ENCODE measurements at places on chromosomes 16 and 17.

- no peak for DNase-seq
These were observed 229.4 kb downstream of the CCDC182 start for GRCh38 chr17:57515662-57516211.

DNA sequence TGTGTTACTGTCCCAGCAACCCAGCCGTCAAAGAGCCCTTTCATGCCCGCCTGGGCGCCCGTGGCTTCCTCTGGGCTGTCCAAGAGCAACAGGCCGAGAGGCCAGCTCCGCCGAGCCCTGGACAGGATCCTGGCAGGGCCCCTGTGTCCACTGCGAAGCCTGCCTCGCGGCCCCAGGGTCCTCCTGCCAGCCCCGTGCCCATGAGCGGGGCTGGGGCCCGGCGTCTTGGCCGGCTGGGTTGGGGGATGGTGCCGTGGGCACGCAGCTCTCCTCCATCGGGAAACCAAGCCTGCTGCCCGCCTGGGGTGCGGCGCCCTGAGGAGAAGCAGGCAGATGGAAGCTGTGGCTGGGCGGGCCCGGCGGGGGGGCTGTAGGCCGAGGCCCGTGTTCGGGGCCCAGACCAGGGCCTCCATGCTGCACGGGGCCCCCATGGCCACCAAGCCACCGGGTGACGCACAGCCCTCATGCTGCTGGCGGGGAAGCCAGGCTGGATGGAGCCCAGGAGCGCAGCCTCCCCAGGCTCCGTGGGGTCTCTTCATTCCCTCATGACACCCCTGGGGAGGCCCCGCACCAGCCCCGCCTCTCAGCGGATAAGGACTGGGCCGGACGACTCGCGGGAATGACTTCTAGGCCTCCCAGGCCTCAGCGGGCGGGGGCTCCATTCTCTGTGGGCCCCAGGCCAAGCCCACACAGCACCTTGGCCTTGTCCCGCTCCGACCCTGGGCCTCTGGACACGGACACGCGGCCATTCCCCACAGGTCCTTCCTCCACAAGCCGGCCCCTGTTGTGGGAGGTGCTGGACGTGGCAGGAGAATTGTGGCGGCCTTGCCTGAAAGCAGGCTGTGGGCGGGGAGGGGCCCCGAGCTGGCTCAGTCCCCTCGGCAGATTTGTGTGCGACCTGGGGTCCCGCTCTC is at the start of gene C1QTNF8:
Gene C1QTNF8 (minus strand): TSS at position 76 of the 914 bp plus-strand sequence. CDS start 1,322 bp downstream, outside the sequence.
- DNase-seq, result no peak

DNA sequence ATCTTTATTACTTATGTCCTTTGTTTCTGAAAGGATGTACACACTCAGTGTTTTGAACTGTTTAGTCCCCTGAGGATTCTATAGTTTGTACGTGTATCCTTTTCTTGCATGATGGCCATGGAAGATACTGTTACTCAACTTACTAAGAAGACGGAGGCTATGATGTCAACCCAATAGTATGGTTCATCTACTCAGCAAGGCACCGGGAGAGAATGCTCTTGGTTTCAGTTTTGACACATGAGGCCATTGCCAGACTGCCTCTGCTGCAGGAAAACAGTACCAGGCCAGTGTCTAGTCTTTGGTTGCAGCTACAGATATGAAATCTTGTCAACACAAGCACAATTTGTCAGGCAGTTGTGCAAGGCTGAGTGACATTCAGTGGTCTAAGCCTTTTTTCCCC is 134.5 kb downstream of the MRTFB start:
- peak; percentile 29 for DNase-seq

DNA sequence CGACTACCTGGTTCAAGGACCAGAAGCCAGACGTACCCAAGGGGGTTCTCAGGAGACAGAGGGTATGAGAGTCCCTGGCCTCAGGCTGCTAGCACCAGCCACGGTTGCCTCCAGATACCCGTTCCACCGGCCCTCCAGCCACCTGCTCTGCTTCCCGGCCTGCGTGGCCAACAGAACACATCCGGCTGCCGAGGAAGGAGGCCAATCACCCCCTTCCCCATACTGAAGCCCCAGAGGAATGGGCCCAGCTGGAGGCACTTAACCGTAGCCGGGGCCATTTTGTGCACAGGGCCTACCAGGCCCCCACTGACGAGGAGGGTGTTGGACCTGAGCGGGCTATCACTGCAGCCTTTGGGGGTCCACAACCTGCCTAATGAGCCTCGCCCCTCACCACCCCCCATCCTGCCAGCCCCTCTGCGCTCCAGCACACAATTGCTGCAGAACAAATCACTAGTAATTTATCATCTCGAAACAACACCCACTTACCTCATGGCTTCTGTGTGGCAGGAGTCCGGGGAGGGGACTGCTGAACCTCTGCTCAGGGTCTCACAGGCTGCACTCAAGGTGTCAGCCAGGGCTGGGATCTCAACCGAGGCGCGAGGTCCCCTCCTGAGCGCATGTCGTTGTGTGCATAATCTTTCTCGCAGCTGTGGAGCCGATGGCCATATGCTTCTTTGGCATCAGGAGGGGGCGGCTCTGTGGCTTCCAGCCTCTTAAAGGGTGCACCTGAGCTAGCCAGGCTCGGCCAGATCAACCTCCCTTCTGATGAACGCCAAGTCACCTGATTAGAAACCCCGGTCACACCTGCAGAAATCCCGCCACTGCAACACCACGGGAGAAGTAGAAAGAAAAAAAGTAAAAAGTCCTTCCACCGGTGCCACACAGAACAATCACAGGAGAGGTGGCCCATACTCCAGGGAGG is 10.1 kb upstream of the KREMEN2 start:
- DNase-seq, result no peak

- DNase-seq, result no peak
These were observed 315.5 kb upstream of the RBFOX1 start for GRCh38 chr16:7017006-7017662.

DNA sequence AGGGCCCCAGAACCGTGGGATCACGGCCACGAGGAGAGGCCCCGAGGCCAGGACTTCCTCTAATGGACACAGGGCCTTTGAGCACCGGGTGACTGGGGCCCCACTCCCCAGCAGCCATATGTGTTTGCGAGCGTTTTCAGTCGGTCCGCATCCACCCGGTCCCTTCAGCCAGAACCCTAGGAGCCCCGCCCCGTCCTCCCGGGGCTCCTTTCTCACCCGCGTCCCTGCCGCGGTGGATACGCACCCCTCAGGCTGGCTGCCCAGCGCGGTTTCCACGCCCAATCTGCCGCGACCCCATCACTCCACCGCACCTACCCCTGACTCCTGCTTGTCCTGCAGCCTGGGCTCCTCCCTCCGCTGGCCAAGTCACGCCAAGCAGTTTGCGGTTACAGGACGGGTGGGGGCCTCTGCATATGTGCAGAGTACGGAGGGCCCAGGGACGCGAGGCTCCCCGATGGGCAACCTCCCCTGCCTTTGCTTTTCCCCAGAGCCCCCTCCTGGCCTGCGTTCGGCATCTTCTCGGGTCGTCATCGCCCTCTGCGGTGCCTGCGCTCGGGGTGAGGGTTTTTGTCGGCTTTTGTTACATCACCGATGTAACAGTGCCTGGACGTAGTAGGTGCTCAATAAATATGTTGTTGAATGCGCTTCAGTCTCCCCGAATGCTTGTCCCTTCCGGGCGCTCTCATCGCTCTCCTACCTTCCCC is 1.0 kb upstream of the TTYH2 start:
- DNase-seq, result peak; percentile 14
